ENCODE measurements at places on chromosomes 3 and 15. TPM values are rescaled to one million over a fixed set of nuclear protein-coding genes. Genes with fewer than 3 reads are reported as not detected.

CATSPER2 gene
- 9.6 TPM for total RNA-seq

LMAN1L gene
- not detected for total RNA-seq

SLC7A14 gene
- 4.9 TPM for total RNA-seq

SEMA5B gene
- total RNA-seq, result not detected

NANOGP8 gene
- not detected for total RNA-seq

RPL29 gene
- total RNA-seq, result 572 TPM

ARPP21 gene
- not detected for total RNA-seq

CLSTN2 gene
- 5.9 TPM for total RNA-seq

GOLGA8J gene
- total RNA-seq, result not detected

NRROS gene
- total RNA-seq, result 0.30 TPM

P2RY12 gene
- total RNA-seq, result not detected

ESYT3 gene
- total RNA-seq, result 1.6 TPM

CAPN3 gene
- total RNA-seq, result 4.2 TPM

DUOXA1 gene
- not detected for total RNA-seq

FGF12 gene
- not detected for total RNA-seq

BBX gene
- total RNA-seq, result 78.2 TPM

MUC4 gene
- not detected for total RNA-seq

DPPA4 gene
- not detected for total RNA-seq

EPHB1 gene
- total RNA-seq, result 1.8 TPM

CCR1 gene
- total RNA-seq, result not detected

GMNC gene
- 0.30 TPM for total RNA-seq

ASTE1 gene
- 5.3 TPM for total RNA-seq

IGF2BP2 gene
- 82.7 TPM for total RNA-seq

CCDC13 gene
- total RNA-seq, result 0.14 TPM

PLCH1 gene
- total RNA-seq, result 0.09 TPM

PLOD2 gene
- total RNA-seq, result 1,580 TPM

ABHD17C gene
- 3.0 TPM for total RNA-seq

PRKCD gene
- 1.8 TPM for total RNA-seq

MCTP2 gene
- total RNA-seq, result 25.3 TPM

TMEM87A gene
- 71.6 TPM for total RNA-seq

RFTN1 gene
- 53.4 TPM for total RNA-seq

NR1I2 gene
- total RNA-seq, result not detected

PLA2G4E gene
- total RNA-seq, result not detected

ASB14 gene
- 0.05 TPM for total RNA-seq

GCNT3 gene
- 0.09 TPM for total RNA-seq

SOX2 gene
- total RNA-seq, result not detected

HYKK gene
- 4.2 TPM for total RNA-seq

TAGLN3 gene
- 1.8 TPM for total RNA-seq

MYL3 gene
- total RNA-seq, result not detected

EFCC1 gene
- total RNA-seq, result not detected

STX19 gene
- not detected for total RNA-seq

NTRK3 gene
- total RNA-seq, result 1.2 TPM

ATP13A5 gene
- not detected for total RNA-seq

Measured in smooth muscle cell of the umbilical artery (primary cell).